ENCODE measurements at places on chromosomes 13 and 19.

DNA sequence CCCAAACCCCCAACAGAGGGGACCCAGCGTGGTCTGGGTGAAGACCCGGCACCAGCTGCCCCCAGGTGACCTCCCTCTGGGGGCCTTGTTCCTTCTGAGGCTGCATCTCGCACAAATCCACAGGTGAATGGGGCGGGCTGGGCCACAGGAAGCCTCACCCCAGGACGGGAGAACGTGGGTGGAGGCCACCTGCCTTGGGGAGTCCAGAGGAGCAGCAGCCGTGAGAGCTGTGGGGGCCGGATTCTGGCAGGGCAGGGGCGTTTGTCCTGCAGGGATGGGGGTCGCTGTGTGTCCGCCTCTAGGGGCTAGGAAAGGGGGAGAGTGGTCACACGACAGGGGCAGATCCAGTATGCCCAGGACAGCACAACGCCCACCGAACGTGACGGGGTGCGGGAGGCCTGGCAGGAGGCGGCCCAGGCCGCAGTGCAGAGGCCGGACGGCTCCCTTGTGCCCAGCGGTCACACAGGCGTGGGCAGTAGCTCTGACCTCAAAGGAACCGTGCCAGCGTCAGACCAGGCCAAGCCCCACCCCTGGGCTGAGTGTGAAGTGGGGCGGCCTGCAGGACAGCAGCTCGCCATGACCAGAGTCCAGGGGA lies 6.7 kb downstream of the POLR2E start:
- no peak for DNase-seq

- DNase-seq = peak; percentile 81
Observed at GRCh38 chr19:12872941-12873890, 8.0 kb downstream of the DNASE2 start.

GRCh38 chr19:58022283-58022660 lies 11.6 kb upstream of the ZSCAN1 start:
- no peak for DNase-seq

- peak; percentile 40 for DNase-seq
Observed at GRCh38 chr19:390386-391206, 18.4 kb downstream of the C2CD4C start.
